Renal cortex interstitium (tissue), 15 donors: ENCODE measurements at places on chromosomes 6 and 20. TPM values are rescaled to one million over a fixed set of nuclear protein-coding genes. Genes with fewer than 3 reads are reported as not detected.

Gene PSORS1C2
- 0.17 TPM for polyA plus RNA-seq

Gene WFDC10B
- not detected for polyA plus RNA-seq

Gene BANF2
- polyA plus RNA-seq, result not detected

Gene EFCAB8
- polyA plus RNA-seq, result not detected

Gene DACT2
- 26.4 TPM for polyA plus RNA-seq

Gene BPIFB4
- not detected for polyA plus RNA-seq

Gene BFSP1
- polyA plus RNA-seq, result 4.4 TPM

Gene VTA1
- polyA plus RNA-seq, result 72.0 TPM

Gene RTEL1
- 22.2 TPM for polyA plus RNA-seq

Gene SAMD5
- 12.7 TPM for polyA plus RNA-seq

Gene SRSF6
- 393 TPM for polyA plus RNA-seq

Gene HSPA1L
- 3.3 TPM for polyA plus RNA-seq

Gene ITPR3
- 8.6 TPM for polyA plus RNA-seq

Gene CLVS2
- polyA plus RNA-seq, result 0.15 TPM

Gene PLCB1
- polyA plus RNA-seq, result 36.5 TPM

Gene IMPG1
- 2.9 TPM for polyA plus RNA-seq

Gene COL10A1
- polyA plus RNA-seq, result 0.66 TPM

Gene PRND
- polyA plus RNA-seq, result 3.1 TPM

Gene DNAAF9
- polyA plus RNA-seq, result 29.8 TPM

Gene REM1
- 0.34 TPM for polyA plus RNA-seq

Gene HLA-DOA
- polyA plus RNA-seq, result 4.8 TPM

Gene HLA-DPA1
- polyA plus RNA-seq, result 19.7 TPM

Gene SIRPB2
- polyA plus RNA-seq, result 0.87 TPM

Gene ENPP3
- polyA plus RNA-seq, result 6.3 TPM

Gene MRAP2
- polyA plus RNA-seq, result 4.2 TPM

Gene ADGRG6
- polyA plus RNA-seq, result 27.4 TPM

Gene MC3R
- not detected for polyA plus RNA-seq

Gene PCED1A
- 58.9 TPM for polyA plus RNA-seq

Gene RIPPLY2
- not detected for polyA plus RNA-seq

Gene UST
- polyA plus RNA-seq, result 10.8 TPM

Gene PRR18
- polyA plus RNA-seq, result 0.22 TPM
